Karpas-422 (cell line): ENCODE measurements at places on chromosomes 12 and 14. TPM values are rescaled to one million over a fixed set of nuclear protein-coding genes. Genes with fewer than 3 reads are reported as not detected.
A peak's percentile ranks its signal among the peaks of the same experiment; 100 is the strongest.

OR6S1 gene
- total RNA-seq = not detected in 2 replicates

THAP2 gene
- 3.2 and 7.2 TPM in 2 replicates for total RNA-seq

- no peak for DNase-seq
Observed at GRCh38 chr14:48435221-48435620, 759.8 kb upstream of the MDGA2 start.

- no peak for DNase-seq
Observed at GRCh38 chr14:35155962-35156361, 33.6 kb downstream of the PRORP start.

GRCh38 chr14:36773136-36773540, 111.5 kb downstream of the PAX9 start:
- peak; percentile 92 for DNase-seq

DNA sequence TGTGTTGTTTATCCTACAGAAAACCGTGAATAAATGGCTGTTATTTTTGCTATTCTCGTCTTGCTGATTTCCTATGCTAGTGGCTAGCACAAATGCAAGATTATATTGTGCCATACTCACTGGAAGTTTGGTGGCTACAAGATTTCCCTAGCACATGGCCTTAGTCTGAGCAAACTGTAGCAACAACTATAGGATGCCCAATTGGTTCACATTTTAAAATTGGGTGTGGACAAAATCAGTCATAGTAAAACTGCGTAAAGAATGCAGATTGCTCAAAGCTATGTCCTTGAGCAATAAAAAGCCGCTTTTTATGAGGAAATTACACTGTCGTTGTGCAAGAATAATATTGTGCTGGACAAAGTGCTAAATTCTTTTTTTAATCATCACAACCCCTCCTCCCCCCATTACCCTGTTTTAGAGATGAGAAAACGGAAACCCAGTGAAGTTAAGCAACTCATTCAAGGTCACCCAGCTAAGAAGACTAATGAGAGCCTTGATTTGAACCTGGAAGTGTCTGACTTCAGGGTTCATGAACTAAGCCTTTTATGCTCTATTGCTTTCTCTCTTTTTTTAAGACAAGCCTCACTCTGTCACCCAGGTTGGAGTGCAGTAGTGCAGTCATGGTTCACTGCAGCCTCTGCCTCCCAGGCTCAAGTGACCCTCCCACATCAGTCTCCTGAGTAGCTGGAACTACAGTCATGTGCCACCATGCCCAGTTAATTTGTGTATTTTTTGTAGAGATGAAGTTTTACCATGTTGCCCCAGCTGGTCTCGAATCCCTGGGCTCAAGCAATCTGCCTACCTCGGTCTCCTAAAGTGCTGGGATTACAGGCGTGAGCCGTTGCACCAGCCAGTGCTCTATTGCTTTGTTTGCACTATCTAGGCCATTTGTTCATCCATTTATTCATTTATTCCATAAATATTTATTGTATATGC, 73.6 kb downstream of the SRGAP1 start:
- peak; percentile 87 for DNase-seq

GRCh38 chr12:123972457-123973401, at the start of the genes CCDC92 and ZNF664:
TSS of gene CCDC92 (minus strand) at chr12:123972831. CDS start at chr12:123944305, 28,526 bp downstream.
TSS of gene ZNF664 (plus strand) at chr12:123973215. CDS start at chr12:124012145, 38,930 bp downstream.
- peak; percentile 96 for DNase-seq

DNA sequence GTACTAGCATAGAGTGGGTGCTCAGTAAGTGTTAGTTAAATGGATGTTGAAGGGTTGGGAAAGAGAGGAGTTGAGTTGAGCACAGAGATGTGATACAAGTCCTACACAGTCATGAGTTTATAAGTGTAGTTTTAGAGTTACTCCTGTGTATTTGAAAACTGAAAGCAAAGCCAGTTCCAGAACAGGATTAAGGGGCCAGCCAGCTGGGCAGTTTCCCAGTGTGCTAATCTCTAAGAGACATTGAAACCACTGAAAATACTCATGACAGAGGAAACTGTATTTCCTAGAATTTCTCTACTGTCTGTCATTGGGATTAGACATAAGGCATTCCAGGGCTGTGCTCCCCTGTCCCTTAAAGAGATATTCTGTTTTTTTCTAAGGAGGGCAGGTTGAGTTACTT, 101.0 kb downstream of the DERA start:
- no peak for DNase-seq

DNA sequence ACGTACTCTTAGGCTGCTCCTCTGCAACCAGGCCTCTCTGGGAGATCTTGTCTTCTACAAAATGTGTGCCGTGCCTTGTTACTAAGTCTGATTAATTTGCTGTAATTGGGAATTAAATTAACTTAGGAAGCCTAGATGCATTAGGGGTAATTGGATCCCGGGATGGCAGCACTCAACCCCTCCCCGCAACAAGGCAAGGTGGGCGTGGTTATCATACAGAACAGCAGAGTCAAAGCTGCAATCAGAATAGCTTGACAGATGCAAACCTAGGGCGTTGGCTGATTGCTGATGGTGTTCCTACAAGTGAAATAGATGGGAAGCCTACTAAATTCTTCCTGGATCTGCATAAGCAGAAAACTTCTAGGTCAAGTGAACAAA, 34.5 kb upstream of the NFYB start:
- DNase-seq = no peak
